ENCODE measurements at places on chromosomes 5 and 9.

DNA sequence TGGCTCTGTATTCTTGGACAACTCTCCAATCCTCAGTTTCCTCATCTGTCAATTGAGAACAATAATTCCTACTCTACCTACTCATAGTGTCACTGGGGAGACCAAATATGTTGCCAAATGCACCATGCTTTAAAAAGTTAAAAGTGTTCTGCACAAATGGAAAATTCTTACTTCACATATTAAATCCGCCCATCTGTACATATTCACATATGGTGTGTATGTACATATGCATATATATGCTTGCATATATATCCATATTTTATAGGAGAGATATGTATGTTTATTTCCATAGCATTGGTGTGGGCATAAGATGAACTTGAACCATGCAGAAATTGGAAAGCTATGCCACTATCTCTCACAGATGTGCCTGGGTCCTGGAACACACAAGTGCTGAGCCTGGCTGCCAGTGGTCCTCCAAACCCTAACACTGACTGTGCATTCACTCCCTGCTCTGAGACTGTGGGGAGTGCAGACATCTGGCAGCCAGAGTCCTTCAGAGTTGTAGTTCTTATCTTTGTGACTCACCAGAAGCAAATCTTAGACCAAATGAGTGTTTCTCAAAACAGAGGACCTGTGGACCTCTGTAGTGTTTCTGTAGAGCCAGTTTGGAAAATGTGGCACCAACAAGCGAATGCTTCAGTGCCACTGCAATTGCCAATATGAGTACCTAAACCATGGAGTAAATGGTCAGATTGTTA is 168.7 kb downstream of the GRIA1 start:
- DNase-seq = no peak

GRCh38 chr9:85964949-85965348 is 24.0 kb downstream of the NAA35 start:
- DNase-seq = no peak

GRCh38 chr9:115146581-115147021 is 28.6 kb upstream of the TNC start:
- no peak for DNase-seq

GRCh38 chr9:72931437-72931836 is 21.4 kb downstream of the ALDH1A1 start:
- no peak for DNase-seq

GRCh38 chr5:113546703-113547183 is 33.2 kb downstream of the YTHDC2 start:
- no peak for DNase-seq

GRCh38 chr9:107213080-107213479 is 70.0 kb upstream of the RAD23B start:
- no peak for DNase-seq

- DNase-seq = no peak
Observed at GRCh38 chr5:6734243-6734700, 21.0 kb downstream of the TENT4A start.

DNA sequence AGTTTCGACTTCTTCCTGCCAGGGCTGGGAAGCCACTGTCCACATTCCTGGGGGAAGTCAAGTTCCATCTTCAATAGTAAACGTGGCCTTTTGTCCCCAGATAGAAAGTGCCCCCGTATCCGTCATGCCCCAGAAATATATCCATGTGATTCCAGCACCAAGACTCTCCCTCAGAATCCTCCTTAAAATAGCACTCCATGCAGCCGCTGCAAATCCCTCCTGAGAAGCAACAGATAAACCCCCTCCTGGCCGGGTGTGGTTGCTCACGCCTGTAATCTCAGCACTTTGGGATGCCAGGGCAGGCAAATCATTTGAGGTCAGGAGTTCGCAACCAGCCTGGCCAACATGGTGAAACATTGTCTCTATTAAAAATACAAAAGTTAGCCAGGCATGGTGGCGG is 126.1 kb downstream of the OLFM1 start:
- no peak for DNase-seq

DNA sequence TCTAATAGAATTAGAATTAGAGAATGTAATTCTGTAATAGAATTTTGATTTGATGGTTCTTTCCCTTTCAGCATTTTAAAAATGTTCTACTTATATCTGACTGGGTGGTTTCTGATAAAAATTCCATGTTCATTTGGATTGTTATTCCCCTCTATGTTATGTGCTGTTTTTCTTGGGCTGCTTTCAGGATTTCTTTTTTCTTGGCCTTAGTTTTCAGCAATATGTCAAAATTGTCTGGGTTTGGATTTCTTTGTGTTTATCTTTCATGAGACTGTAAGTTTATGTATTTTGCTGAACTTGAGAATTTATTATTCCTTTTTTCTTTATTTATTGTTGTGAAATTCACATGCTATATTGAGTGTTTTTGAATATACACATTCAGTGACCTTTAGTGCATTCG is 189.1 kb downstream of the RANBP17 start:
- DNase-seq = no peak

DNA sequence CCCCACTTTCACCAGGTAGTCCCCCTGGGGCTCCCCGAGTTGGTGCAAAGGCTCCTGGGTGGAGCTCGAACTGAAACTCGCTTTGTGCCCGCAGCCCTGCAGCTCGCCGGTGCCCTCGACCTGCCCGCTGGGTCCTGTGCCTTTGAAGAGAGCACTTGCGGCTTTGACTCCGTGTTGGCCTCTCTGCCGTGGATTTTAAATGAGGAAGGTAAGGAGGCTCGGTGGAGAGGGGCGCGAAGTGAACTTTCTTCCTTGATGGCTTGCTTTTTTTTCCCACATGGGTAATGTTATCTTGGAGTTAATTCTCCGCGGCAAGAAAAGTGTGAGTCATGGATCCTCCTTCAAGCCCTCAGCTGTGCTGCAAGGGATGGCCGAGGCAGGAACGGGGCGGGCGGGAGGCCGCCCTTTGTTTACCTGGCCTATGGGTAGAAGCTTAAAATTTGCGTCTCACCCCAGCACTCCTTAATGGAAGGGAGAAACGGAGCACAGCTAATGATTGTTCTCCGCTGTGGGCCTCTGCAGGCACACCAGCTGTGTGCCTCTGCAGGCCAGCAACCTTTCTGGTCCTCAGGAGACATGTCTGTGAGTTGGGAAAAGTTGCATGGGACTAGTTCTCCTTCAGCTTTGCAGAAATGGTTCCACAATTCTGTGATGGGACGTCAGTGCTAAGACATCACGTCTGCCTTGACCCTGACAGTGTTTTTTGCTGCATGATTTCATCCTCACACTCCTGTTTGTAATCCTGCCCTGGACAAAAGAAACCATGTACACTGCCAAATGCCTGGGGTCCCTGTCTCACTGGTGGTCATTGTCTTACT is 1.1 kb downstream of the MAMDC2 start:
- no peak for DNase-seq

- DNase-seq = no peak
Observed at GRCh38 chr9:123128591-123128990, 95.1 kb downstream of the GPR21 start.

DNA sequence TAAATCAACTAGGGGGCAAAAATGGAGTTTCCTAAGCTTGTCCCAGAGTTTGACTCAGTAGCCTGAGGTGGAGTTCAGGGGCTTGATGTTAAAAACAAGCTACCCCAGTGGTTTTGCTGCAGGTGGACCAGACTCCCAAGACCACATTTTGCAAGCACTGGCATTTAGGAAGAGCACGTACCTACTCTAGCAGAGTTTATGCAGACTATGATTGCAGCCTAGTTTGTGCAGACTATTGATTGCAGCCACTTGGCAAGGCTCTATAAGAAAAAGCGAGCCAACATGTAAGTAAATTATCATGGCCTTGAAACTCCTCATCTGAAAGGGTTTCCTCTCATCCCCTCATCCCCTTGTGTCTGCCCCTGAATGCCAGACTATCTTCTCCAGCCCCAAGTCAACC is 102.0 kb upstream of the CCDC152 start:
- no peak for DNase-seq

- peak; percentile 6 for DNase-seq
Observed at GRCh38 chr9:117782931-117783788, 79.0 kb downstream of the TLR4 start.

DNA sequence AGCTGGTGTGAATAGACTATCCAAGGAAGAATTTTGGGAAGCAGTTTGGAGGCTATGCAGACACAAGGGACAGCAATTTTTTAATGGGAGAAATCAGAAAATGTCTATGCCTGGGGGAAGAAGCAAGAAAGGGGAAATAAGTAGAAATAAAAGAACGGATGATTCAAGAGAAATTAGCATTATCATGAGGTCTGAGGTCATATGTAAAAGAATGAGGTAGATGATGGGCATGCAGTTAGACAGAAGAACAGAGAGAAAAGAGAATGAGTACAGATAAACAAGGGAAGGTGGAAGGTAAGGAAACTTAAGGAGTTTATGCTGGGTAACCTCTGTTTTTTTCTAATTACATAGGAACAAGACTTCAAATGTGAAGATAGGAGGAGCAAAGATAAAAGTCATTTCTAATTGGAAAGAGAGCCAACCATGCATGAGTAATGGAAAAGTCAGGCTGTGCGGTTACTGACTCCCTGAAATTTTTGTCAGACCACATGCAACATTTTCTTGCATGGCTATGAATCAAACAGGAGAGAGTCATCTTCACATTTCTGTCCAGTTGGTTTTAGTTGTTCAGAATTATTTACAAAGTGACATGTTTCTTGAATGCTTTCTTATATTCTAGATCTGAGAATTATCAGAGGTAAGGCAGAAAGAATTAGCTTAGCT is 101.0 kb upstream of the PIK3R1 start:
- no peak for DNase-seq

GRCh38 chr5:179400020-179400419 is 54.8 kb upstream of the ADAMTS2 start:
- DNase-seq = no peak

- no peak for DNase-seq
Observed at GRCh38 chr9:23496489-23497136, 329.4 kb downstream of the ELAVL2 start.

- no peak for DNase-seq
Observed at GRCh38 chr5:178496642-178497041, 93.6 kb downstream of the COL23A1 start.

GRCh38 chr5:111984044-111984443 is 227.1 kb upstream of the NREP start:
- no peak for DNase-seq

- no peak for DNase-seq
Observed at GRCh38 chr9:35687306-35687705, 2.4 kb downstream of the TPM2 start.

GRCh38 chr9:108274971-108275370 is 580.8 kb downstream of the ACTL7B start:
- no peak for DNase-seq

DNA sequence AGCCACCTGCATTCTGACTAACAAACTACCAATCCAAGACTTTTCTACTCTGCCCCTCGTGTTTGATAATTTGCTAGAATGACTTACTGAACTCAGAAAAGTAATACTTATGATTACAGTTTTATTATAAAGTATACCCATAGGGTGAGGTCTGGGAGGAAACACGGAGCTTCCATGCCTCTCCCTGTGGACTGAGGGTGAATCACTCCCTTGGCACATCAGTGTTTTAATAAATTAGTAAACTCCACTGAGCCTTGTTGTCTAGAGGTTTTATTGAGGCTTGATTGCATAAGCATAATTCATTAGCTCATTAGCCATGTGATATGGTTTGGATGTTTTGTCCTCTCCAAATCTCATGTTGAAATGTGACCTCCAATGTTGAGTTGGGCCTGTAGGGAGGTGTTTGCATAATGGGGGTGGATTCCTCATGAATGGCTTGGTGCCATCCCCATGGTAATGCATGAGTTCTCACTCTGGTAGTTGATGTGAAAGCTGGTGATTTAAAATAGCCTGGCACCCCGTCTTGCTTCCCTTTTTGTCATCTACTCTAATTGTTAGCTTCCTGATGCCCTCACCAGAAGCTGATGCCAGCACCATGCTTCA is 233.6 kb upstream of the TRPC7 start:
- no peak for DNase-seq

DNA sequence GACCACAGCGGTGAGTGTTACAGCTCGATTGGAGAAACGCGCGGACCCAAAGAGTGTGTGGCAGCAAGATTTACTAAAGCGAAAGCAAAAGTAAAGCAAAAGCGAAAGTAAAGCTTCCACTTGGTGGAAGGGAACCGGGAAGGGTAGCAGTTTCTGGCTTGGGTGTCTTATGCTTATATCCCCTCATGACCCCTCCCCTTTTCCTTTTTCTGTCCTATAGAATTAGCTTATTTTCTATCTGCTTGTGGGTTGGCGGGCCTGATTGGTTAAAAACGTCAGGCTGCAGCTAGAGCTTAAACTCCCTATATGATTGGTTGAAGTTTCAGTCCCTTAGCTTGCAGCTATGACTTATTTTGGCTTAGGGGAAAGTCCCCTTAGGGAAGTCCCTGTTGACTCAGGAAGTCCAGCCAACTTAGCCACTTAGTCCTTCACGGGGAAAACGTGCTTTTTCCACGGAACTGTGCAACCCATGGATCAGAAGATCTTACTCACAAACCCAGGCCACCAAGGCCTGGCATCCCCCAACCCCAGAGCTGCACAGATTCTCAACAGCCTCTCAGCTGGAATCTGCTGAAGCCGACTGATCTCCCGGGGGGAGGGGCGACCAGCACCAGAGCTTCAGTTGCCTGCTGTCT is 114.2 kb upstream of the ADAMTS16 start:
- DNase-seq = no peak

GRCh38 chr5:103927739-103928138 is 365.1 kb upstream of the NUDT12 start:
- no peak for DNase-seq

- no peak for DNase-seq
Observed at GRCh38 chr5:7714697-7715096, 136.2 kb downstream of the CFAP90 start.
